Metanephros (tissue), 2 donors: ENCODE measurements at places on chromosomes 2 and 18. TPM values are rescaled to one million over a fixed set of nuclear protein-coding genes. Genes with fewer than 3 reads are reported as not detected.

The DCDC2C gene
- 0.93 TPM for total RNA-seq

The GPR35 gene
- 2.5 TPM for total RNA-seq

The FZD7 gene
- 76.1 TPM for total RNA-seq

The ACADL gene
- 16.1 TPM for total RNA-seq
